Cerebellum (tissue), 4 donors: ENCODE measurements at places on chromosomes 5 and 9. TPM values are rescaled to one million over a fixed set of nuclear protein-coding genes. Genes with fewer than 3 reads are reported as not detected.
A peak's percentile ranks its signal among the peaks of the same experiment; 100 is the strongest.

DNA sequence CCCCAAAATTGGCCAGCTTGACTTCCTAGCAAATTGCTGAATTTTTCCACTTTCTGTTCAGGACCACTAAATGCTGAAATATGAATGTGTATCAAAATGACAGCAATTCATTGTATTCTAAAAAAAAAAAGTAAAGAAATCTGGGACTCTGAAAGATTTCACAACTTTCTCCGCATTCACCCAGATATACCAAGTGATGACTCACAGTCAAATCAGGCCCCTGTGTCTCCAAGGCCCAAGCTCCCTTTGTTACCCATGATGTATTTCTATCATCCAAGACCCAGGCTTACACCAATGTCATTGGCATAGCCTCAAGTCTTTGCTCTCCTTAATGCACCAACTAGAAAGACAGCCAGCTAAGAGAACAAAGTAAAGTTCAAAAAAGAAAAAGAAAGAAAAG lies 493.9 kb downstream of the NTRK2 start:
- no peak for DNase-seq

DNA sequence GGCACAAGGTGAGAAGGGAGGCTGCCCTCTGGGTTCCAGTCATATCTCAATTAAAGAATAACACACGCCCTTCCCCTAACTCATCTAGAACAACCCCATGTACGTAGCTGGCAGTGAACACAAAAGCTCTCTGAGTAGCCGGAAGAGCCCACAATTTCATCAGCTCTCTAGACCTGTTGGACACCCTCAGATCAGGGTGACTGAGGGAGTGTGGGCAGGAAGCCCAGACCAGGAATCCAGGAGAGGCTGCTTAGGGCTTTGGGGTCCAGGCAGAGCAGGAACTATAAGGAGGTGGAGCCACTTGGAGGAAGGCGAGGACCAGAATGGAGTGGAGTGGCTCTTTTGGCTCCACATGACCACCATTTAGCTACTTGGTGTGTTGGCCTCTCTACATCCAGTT lies 237.4 kb downstream of the NR3C1 start:
- DNase-seq = no peak

DNA sequence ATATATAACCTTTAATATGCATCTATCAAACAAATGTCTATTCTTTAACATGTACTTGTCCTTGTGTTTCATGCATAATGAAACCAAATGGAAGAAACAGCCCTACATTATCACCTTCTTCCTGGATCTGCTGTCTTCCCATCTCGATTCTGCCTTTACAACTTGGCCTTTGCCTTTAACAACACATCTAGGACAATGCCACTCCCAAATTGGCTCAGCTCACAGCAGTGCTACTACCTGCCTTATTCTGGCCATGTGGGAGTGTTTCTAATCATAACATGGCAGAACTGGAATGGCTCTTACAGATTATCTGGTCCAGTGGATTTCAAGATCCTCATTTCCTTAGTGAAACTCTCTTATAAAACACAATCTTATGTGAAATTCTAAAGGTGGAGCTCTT lies 176.5 kb downstream of the CARTPT start:
- no peak for DNase-seq

DNA sequence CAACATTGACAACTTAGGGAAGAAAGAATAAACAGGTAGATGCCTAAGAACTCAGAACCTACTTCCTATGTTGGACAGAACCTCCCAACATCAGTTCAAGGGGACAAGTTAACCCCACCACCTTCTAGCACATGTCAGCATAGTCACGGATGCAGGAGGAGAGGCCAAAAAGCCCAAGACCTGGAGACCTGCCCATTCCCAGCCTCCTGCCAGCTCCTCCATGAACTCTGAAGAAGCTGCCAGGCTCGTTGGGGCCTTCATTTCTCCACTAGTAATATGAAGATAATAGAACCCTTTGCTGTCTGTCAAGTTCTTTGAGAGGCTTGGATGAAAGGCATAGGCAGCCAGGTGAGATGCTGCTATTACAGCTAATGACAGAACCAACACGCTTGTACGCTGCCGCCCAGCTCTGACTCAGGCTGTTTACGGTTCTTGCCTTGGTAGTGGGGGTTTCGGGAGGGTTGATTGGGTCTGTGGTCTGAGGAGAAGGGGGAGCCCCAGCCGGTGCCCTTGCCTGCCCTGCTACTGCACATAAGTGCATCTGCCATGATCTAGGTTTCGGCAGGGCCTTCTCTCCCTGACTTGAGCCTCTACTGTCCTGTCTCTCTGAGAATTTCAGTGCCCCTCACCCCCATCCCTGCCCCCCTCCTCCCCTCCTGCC lies 82.2 kb downstream of the NRG2 start:
- peak; percentile 50 for DNase-seq

- DNase-seq = no peak
Measured at GRCh38 chr9:114048533-114049415, 29.3 kb downstream of the AMBP start.

- DNase-seq = no peak
Measured at GRCh38 chr5:170132269-170132975, 26.7 kb downstream of the FOXI1 start.

DNA sequence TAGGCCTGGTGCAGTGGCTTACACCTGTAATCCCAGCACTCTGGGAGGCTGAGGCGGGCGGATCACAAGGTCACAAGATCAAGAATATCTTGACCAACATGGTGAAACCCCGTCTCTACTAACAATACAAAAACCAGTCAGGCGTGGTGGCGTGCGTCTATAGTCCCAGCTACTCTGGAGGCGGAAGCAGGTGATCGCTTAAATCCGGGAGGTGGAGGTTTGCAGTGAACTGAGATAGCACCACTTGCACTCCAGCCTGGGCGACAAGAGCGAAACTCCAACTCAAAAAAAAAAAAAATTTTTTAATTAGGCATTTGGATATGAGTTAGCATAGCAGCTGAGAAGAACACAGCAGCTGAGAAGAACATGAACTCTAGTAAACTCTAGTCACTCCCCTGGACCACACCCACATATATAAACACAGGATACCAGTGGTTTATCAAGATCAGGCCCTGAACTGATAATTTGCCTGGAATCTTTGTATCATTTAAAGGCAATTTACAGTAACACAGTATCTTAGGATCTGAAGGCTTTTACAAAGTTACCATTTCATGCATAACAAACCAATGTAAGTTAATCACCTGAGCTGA lies 4.6 kb upstream of the UGCG start:
- no peak for DNase-seq

DNA sequence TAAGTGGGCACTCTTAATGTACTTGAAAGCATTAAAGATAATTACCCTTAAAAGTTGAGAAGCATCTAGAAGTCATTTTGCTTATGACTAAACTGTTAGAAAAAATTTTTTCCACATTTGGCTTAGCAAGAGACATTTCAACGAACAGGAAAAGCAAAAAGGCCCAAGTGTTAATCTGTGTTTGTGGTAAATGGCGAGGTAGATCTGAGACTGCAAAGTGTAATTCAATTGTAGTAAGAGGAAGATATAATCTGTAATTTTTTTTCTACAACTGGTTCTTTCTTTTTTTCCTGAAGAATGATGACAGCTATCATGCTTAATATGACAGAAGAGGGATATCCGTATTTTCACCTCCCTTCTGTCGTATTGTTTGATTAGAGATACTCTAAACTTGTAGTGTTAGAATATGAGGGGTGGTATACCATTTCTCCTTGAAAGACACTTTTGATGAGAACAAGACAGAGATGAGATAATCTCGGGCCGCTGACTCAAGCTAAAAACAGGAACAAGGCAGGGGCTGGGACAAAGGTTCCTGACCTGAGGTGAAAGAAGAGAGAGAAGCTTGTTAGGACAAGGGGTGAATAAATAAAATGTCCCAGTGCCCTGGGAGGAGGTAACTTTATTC lies 459.3 kb upstream of the ZNF608 start:
- no peak for DNase-seq

GRCh38 chr9:13677801-13678200 lies 398.3 kb upstream of the MPDZ start:
- DNase-seq = no peak

Gene CAMK4
- total RNA-seq = 75.1 TPM

Gene ARHGEF39
- 1.3 TPM for total RNA-seq

Gene FPGS
- total RNA-seq = 20.3 TPM

Gene TPPP
- total RNA-seq = 12.2 TPM
